ENCODE measurements at places on chromosomes 1 and 21. TPM values are rescaled to one million over a fixed set of nuclear protein-coding genes. Genes with fewer than 3 reads are reported as not detected.

The AADACL4 gene
- total RNA-seq = not detected

The LRRC38 gene
- not detected for total RNA-seq

The CFHR5 gene
- total RNA-seq = not detected

The KIAA0040 gene
- 36.7 TPM for total RNA-seq

The TP73 gene
- not detected for total RNA-seq

The ERICH3 gene
- not detected for total RNA-seq

The GPR157 gene
- total RNA-seq = 7.1 TPM

- no peak overlapping the region for H3K4me3 ChIP-seq
- H3K27me3 ChIP-seq = no peaks in the 10 kb centered on the region
- H3K4me1 ChIP-seq = peaks cover 46% of the 10 kb centered on the region
- DNase-seq = no peak
- peak overlapping the region; percentile 88 for H3K27ac ChIP-seq
- peaks cover 11% of the 10 kb centered on the region for H3K36me3 ChIP-seq
These were observed 179.5 kb downstream of the GALNT2 start for GRCh38 chr1:230246551-230246950.

DNA sequence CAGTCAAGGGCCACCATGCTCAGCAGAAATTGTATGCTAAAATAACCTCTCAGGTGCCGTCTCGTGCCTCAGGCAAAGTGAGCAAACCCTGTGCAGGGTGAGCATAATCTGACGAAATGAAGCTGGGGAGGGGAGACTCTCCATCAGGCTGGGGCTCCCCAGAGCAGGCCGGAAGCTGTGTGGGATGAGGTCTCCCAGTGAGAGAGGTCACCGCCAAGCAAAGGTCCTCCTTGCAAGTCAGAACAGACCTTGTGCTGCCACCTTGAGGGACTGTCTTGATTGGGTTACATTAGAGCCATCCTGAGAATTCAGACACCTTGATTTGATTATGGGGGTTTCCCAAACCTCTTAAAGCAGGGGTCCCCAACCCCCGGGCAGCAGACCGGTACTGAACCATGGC lies 64.2 kb downstream of the ZNF684 start:
- no peak for DNase-seq
- no peaks in the 10 kb centered on the region for H3K4me1 ChIP-seq
- H3K27me3 ChIP-seq = no peaks in the 10 kb centered on the region

DNA sequence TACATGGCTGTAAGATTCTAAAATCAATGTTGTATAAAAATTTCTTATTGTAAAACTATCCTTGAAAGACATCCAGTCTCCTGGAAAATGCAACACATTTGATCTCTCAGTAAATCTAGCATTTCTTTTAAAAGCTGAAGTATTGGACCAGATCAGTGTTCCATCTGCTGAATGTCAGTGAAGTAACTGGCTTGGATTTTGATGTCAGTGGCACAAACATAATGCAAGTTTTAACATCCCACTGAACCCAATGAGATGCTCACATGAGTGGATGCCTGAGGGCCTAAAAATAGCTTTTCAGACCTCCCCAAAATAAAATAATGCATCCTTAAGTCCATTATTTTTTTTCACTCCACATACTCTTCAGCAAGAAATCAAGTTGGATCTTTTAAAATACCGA lies 1432.2 kb downstream of the MRPL39 start:
- H3K27ac ChIP-seq = no peak overlapping the region
- no peak for DNase-seq
- no peaks in the 10 kb centered on the region for H3K27me3 ChIP-seq
- H3K36me3 ChIP-seq = no peaks in the 10 kb centered on the region
- H3K4me3 ChIP-seq = no peak overlapping the region

DNA sequence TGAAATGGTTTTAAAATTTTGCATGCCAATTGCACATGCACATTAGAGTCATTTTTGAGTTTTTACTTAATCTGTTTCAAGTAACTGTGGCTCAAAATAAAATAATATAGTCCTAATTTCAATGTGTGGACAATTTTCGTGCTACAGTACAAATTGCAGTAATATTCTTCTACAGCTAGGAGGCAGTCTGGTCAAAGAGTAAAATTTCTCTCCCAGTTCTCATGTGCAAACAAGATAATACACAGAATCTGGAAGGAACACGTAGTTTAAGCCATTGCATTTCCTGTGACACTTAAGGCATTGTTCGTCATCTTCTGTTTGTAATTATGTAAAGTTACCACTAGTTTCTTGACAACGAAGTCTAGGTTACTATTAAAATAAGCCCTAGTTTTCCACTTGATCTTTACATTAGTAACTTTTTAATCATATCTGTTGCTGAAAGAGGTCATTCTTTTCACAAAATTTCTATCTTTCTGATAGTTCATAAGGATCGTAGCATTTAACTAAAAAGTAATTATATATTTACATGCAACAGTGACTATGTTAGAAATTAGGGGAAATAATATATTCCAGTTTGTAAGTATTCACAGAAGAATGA lies 28.9 kb downstream of the ODR4 start:
- no peaks in the 10 kb centered on the region for H3K27me3 ChIP-seq
- no peaks in the 10 kb centered on the region for H3K4me1 ChIP-seq
- no peak for DNase-seq
- H3K36me3 ChIP-seq = peaks cover 22% of the 10 kb centered on the region
- H3K4me3 ChIP-seq = no peak overlapping the region
- no peak overlapping the region for H3K27ac ChIP-seq

DNA sequence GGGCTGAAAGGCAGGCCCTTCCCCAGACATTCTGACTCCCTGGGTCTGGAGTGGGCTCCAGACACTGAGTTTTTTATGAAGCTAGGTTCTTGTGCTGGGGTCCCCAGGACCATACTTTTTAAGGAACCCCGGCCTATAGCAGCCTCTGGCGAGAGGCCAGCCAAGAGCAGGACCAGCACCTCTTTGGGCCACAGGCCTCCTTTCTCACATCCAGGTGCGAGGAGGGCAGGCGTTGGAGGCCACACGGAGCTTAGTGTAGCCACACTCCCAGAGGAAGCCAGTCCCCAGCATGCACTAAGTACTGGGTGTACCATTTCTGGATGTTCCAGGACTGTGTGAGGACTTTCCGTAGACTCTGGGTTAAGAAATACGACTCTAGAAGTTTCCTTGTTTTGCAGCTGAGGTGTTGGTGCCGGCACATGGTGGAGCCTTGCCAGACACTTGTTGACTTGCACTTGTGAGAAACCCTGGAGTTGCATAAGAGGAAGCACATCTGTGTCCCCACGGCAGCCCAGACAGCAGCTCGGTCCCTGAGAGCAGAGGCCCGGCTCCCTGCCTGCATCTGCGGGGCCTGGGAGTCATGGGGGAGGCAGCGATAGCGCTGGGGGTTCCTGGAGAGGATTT lies 122.2 kb upstream of the VAMP3 start:
- H3K36me3 ChIP-seq = no peaks in the 10 kb centered on the region
- no peak overlapping the region for H3K27ac ChIP-seq
- no peaks in the 10 kb centered on the region for H3K4me1 ChIP-seq

GRCh38 chr1:10901091-10901890 lies 104.8 kb upstream of the CASZ1 start:
- no peaks in the 10 kb centered on the region for H3K27me3 ChIP-seq
- H3K4me1 ChIP-seq = no peaks in the 10 kb centered on the region
- H3K27ac ChIP-seq = no peak overlapping the region
- no peaks in the 10 kb centered on the region for H3K36me3 ChIP-seq
- no peak overlapping the region for H3K4me3 ChIP-seq
- no peak for DNase-seq

- no peaks in the 10 kb centered on the region for H3K27me3 ChIP-seq
- peak; percentile 46 for DNase-seq
- no peak overlapping the region for H3K27ac ChIP-seq
- H3K4me1 ChIP-seq = peaks cover 5% of the 10 kb centered on the region
These were observed 4.0 kb downstream of the HYI start for GRCh38 chr1:43449708-43450069.

GRCh38 chr1:85417876-85418275 lies 47.1 kb downstream of the DDAH1 start:
- DNase-seq = no peak
- H3K4me1 ChIP-seq = no peaks in the 10 kb centered on the region
- no peak overlapping the region for H3K4me3 ChIP-seq
- no peaks in the 10 kb centered on the region for H3K36me3 ChIP-seq

DNA sequence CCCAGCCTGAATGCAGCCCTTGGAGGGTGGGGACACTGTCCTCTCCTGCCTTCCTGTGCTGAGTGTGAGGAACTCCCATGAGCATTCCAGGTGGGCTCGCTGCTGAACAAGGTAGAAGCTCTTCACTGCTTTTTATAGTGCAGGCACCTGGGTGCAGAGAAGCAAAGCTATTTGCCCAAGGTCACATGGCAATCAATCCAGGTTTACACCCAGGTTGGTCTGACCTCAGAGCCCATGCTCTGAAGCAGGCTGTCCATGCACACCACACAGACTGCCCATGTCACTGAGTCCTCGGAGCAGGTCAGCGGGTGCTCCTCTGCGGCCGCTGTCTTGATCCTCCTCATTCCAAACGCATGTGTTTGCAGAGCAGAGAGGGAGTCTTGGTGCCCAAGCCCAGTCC lies 323.4 kb upstream of the VAMP3 start:
- H3K27me3 ChIP-seq = no peaks in the 10 kb centered on the region
- H3K27ac ChIP-seq = no peak overlapping the region
- no peaks in the 10 kb centered on the region for H3K4me1 ChIP-seq
- no peaks in the 10 kb centered on the region for H3K36me3 ChIP-seq
- no peak for DNase-seq

GRCh38 chr1:160308451-160309184 lies 23.7 kb upstream of the PEX19 start:
- no peak for DNase-seq
- no peaks in the 10 kb centered on the region for H3K4me1 ChIP-seq

DNA sequence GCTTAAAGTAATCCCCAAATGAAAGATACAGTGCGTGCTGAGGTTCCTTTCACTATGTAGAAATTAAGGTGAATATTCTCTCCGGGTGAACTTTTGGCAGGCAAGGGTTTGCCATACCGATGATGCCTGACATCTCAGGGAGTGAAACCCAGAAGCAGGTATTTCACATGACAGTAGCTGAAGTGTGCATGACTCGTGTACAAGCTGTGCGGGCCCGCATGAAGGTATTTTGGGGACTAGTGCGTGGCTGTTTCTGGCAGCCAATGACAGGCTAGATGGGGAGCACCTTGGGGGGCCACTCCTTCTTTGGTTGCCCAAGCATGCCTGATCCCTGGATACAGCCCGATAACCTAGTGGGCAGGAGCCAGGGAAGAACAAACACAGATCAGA lies 569.0 kb downstream of the SMYD3 start:
- DNase-seq = no peak
- no peaks in the 10 kb centered on the region for H3K27me3 ChIP-seq
- no peak overlapping the region for H3K4me3 ChIP-seq
- no peak overlapping the region for H3K27ac ChIP-seq

GRCh38 chr1:212712451-212713303 lies 13.0 kb upstream of the BATF3 start:
- H3K4me3 ChIP-seq = no peak overlapping the region
- H3K27me3 ChIP-seq = no peaks in the 10 kb centered on the region
- no peak for DNase-seq
- no peaks in the 10 kb centered on the region for H3K36me3 ChIP-seq

GRCh38 chr1:165678509-165678908 lies 19.9 kb downstream of the ALDH9A1 start:
- peaks cover 74% of the 10 kb centered on the region for H3K36me3 ChIP-seq
- DNase-seq = no peak
- H3K27me3 ChIP-seq = no peaks in the 10 kb centered on the region
- H3K4me3 ChIP-seq = no peak overlapping the region

GRCh38 chr1:165403835-165404482 lies 41.0 kb downstream of the RXRG start:
- H3K36me3 ChIP-seq = no peaks in the 10 kb centered on the region
- peak; percentile 42 for DNase-seq
- H3K27ac ChIP-seq = no peak overlapping the region
- H3K4me3 ChIP-seq = no peak overlapping the region

DNA sequence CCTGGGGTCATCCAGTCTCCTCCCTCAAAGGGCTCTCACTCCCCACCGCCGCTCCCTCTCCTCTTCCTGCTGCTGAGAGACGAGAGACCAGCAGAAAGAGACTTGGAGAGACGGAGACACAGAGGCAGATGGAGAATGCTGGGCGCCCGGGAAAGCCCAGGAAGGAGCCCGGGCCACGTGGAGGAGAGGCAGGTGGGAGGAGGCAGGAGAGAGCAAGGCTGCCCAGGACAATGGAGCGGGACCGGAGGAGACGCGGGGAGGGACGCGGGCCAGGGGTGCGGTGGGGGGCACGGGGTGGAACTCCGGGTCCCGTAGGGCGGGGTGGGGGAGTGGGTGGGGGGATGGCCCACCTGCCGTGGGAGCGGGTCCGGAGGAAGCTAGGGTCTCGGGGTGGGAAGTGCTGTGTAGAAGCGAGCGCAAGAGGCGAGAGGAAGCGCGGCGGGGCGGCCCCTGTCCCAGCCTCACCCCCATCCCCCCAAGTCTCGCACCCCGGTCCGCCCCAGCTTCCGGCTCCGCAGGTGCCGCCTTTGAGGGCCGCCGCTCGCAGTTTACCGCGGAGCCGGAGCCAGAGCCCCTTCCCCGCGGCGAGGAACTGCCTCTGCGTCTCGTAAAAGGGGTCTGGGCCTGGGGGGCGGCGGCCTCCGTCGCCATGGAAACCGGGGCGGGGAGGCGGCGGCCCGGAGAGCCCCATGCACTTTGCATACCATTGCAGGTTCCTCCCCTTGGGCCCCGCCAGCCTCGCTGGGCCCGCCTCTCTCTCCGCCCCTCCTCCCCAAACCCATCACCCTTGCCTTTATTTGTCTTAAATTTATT lies 11.7 kb upstream of the EPHA2 start:
- H3K4me3 ChIP-seq = peak overlapping the region; percentile 66
- peaks cover 7% of the 10 kb centered on the region for H3K4me1 ChIP-seq
- H3K27me3 ChIP-seq = no peaks in the 10 kb centered on the region
- H3K36me3 ChIP-seq = no peaks in the 10 kb centered on the region

GRCh38 chr1:217494767-217495166 lies 136.1 kb downstream of the GPATCH2 start:
- H3K4me3 ChIP-seq = no peak overlapping the region
- DNase-seq = no peak
- H3K27ac ChIP-seq = no peak overlapping the region
- no peaks in the 10 kb centered on the region for H3K4me1 ChIP-seq
- no peaks in the 10 kb centered on the region for H3K27me3 ChIP-seq

- H3K36me3 ChIP-seq = no peaks in the 10 kb centered on the region
- H3K4me3 ChIP-seq = no peak overlapping the region
- H3K27ac ChIP-seq = no peak overlapping the region
- H3K4me1 ChIP-seq = no peaks in the 10 kb centered on the region
- DNase-seq = no peak
These were observed 323.3 kb downstream of the PAPPA2 start for GRCh38 chr1:176786274-176786673.

DNA sequence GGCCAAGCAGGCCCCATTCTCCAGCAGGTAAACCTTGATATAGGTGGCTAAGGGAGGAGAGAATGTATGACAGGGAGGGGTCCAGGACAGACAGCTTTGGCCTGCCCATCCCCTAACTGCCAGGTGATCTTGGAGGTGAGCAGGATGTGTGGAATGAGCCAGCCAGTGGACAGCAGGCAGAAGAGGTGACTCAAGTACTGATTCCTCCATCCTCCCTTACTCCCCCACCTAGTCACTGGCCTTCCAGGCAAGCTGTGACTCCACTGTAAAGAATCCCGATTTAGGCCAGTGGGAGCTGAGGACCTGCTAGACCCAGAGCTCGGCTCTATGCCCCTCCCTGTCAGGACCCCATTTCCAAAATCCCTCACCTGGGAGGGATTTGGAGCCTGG lies 36.6 kb downstream of the RIMS3 start:
- no peaks in the 10 kb centered on the region for H3K27me3 ChIP-seq
- H3K4me3 ChIP-seq = no peak overlapping the region
- peaks cover 17% of the 10 kb centered on the region for H3K36me3 ChIP-seq
- peaks cover under 1% of the 10 kb centered on the region for H3K4me1 ChIP-seq
- DNase-seq = no peak

Data from ascending aorta (tissue), 2 donors.